ENCODE measurements at places on chromosomes 7 and 10.

- DNase-seq, result no peak
Observed at GRCh38 chr7:64877714-64878610, 25.1 kb upstream of the ZNF273 start.

- DNase-seq, result no peak
Observed at GRCh38 chr10:99908512-99908911, 101.2 kb downstream of the DNMBP start.

GRCh38 chr7:21550076-21550475 lies 7.2 kb downstream of the DNAH11 start:
- no peak for DNase-seq

- DNase-seq, result no peak
Observed at GRCh38 chr7:80443325-80443724, 68.5 kb downstream of the GNAT3 start.

DNA sequence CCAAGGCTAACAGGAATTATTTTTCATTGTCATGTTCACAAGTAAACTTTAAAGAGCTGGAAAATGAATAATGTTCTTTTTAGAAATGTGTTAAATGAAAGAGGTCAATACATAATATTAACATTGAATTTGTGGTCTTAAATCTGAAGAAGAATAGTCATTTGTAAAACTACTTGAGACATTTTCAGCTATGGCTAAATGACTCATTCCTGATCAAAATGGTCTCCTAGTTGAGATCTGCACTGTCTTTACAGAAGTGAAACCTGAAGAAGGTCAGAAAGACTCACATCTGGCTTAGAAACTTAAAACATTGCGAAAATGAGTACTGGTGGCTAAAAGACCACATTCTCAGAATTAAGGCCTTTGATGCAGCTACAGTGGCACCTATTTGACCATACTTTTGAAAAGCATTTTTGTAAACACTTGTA lies 5.9 kb downstream of the PIK3CG start:
- DNase-seq, result peak; percentile 84

DNA sequence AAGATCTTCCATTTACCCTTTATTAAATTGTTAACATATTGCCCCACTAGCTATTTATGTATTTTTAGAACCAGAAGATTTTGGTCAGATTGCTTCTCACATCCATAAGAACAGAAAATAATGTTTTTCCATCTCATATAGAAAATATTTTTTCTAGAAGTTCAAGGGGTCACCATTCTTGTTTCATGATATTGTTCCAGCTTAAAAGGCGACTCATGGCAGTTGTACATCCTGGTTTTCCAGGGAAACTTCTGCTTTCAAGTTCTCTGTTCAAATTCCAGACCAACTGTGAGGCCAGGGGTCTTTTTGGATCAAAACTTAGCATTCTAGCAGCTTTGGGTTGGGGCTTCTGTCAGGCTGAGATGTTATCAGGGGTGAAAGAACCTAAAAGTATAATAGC lies 84.4 kb downstream of the LRRC4 start:
- DNase-seq, result no peak

GRCh38 chr7:14336256-14336655 lies 346.8 kb upstream of the ETV1 start:
- no peak for DNase-seq

Measured in OCI-LY7 (cell line).